ENCODE measurements at places on chromosomes 5 and 9. TPM values are rescaled to one million over a fixed set of nuclear protein-coding genes. Genes with fewer than 3 reads are reported as not detected.

DNA sequence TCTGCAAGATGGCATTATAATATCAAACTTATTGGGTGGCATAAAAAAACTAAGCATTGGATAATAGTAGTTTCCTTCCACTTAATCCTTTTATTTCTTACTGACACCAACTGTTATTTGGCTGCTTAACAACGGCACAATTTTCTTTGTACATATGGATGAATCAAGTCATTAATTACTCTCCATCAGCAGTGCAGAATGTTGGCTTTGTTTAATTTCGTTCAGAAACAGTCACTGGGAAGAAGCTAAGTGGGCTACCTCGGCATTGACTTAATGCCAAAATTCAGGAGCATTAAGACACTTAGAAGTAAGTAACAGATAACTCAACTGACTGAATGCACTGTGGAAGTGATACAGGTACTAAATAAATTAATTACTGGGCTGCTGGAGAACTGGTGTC, 460.4 kb downstream of the CTNND2 start:
- DNase-seq: no peak

- DNase-seq: no peak
Measured at GRCh38 chr9:27929841-27930240, 356.6 kb upstream of the C9orf72 start.

DNA sequence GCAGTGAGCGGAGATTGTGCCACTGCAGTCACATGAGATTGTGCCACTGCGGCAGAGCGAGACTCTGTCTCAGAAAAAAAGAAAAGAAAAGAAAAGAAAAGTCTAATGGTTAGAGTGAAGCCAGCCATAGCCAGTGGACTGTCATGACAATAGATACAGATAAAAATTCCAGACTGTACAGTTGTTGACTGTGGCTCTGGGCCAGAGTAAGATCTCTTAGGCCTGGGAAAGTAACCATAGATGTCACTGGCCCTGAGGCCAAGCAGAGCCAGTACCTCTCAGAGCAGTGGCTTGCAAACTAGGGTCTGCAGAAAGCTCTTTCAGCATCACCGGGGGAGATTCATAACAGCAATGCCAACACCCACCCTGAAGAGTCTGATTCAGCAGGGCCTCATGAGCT, 44.1 kb upstream of the SUB1 start:
- no peak for DNase-seq

DNA sequence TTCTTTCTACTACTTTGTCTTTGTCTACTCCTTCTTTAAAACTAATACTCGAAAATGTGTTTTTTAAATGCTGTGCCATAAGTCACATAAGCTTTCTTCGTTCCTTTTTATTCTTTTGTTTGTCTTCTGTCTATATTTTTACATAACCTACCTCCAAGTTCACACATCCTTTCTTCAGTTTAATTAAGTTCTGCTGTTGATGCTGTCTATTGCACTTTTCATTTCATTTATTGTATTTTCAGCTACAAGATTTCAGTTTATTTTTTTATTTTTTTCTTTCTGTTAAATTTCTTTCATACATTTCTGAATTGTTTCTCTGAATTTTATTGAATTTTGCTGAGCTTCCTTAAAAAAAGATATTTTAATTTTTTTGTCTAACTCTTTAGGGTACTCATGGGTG, 878.2 kb downstream of the MAT2B start:
- no peak for DNase-seq

- DNase-seq: no peak
Measured at GRCh38 chr9:99274495-99274894, 52.4 kb downstream of the SEC61B start.

- no peak for DNase-seq
Measured at GRCh38 chr9:81782313-81782995, 93.1 kb upstream of the TLE1 start.

GRCh38 chr5:124102486-124102885, 590.5 kb downstream of the CSNK1G3 start:
- DNase-seq: no peak

GRCh38 chr5:57466544-57466943, 16.1 kb downstream of the ACTBL2 start:
- no peak for DNase-seq

GRCh38 chr9:3043369-3043768, 199.5 kb upstream of the PUM3 start:
- no peak for DNase-seq

DNA sequence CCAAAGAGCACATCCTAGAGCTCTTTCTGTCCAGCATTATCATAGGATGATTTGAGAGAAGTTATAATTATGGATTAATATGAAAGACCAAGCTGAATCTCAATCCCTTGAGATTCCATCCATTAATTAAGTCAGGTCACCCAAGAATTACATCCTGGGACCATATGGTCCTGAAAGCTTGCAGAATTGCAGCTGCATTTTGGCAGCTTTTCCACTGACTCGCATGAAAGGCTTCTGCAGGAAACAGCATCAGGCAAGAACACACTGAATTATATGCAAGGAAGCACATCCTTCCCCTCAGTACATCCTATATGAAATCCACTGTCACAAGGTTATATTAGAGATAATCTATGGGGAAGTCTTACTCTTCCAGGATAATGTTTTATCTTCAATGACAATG, 109.1 kb upstream of the CTNND2 start:
- no peak for DNase-seq

- DNase-seq: no peak
Measured at GRCh38 chr5:143427122-143427735, 23.7 kb upstream of the NR3C1 start.

- DNase-seq: no peak
Measured at GRCh38 chr5:32311404-32312196, 1.1 kb downstream of the MTMR12 start.

- DNase-seq: no peak
Measured at GRCh38 chr5:149188383-149188782, 47.1 kb downstream of the ABLIM3 start.

ANKRD33B gene
- total RNA-seq: 31.5 TPM

BSPRY gene
- total RNA-seq: 11.1 TPM

KCTD16 gene
- total RNA-seq: not detected

Measured in activated T-helper 2 cell treated with anti-CD3 and anti-CD28 coated beads, Interferon-gamma antibody, Interleukin-2, Interleukin-4, amounts not matched to agents 10 μg/mL and 5 μg/mL and 100 μg/mL, durations not matched to agents 14 hours and 24 hours and 36 hours (primary cell).